ENCODE measurements at places on chromosomes 5 and 9. TPM values are rescaled to one million over a fixed set of nuclear protein-coding genes. Genes with fewer than 3 reads are reported as not detected.

TESK1 gene
- 31.7 TPM for total RNA-seq

CAST gene
- 303 TPM for total RNA-seq

ARL14EPL gene
- not detected for total RNA-seq

TMEM215 gene
- total RNA-seq, result not detected

CAVIN4 gene
- total RNA-seq, result 0.13 TPM

SNCAIP gene
- total RNA-seq, result not detected

CNTNAP3B gene
- not detected for total RNA-seq

ROPN1L gene
- total RNA-seq, result 5.3 TPM

MYOT gene
- not detected for total RNA-seq

GRCh38 chr5:163877865-163878264, 372.4 kb downstream of the MAT2B start:
- H3K4me3 ChIP-seq, result no peak overlapping the region
- DNase-seq, result no peak
- H3K27me3 ChIP-seq, result no peaks in the 10 kb centered on the region
- H3K27ac ChIP-seq, result no peak overlapping the region

DNA sequence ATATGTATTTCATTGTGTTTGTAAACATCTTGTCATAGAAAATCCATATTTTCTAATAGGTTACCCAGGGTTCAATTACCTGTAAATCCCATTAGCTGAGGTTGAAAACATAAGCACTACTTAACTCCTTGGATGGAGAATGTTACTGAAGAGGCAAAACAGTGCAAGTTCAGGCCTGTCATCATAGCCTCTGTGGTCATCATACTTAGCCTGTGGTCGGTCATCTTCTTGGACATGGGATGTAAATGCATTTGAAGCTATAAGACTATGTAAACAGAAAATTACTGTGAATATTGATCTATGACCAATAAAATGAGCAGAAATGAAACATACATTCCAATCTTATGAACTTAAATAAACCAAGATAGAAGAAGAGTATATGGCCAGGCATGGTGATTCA, 164.7 kb downstream of the CHSY3 start:
- no peaks in the 10 kb centered on the region for H3K36me3 ChIP-seq
- no peak overlapping the region for H3K4me3 ChIP-seq
- no peaks in the 10 kb centered on the region for H3K27me3 ChIP-seq
- H3K4me1 ChIP-seq, result peaks cover 3% of the 10 kb centered on the region

- peaks cover 21% of the 10 kb centered on the region for H3K4me1 ChIP-seq
- peaks cover 6% of the 10 kb centered on the region for H3K36me3 ChIP-seq
- H3K27me3 ChIP-seq, result no peaks in the 10 kb centered on the region
- H3K27ac ChIP-seq, result peak overlapping the region; percentile 75
- no peak overlapping the region for H3K4me3 ChIP-seq
- DNase-seq, result no peak
Observed at GRCh38 chr5:40746703-40747102, 9.1 kb downstream of the TTC33 start.

DNA sequence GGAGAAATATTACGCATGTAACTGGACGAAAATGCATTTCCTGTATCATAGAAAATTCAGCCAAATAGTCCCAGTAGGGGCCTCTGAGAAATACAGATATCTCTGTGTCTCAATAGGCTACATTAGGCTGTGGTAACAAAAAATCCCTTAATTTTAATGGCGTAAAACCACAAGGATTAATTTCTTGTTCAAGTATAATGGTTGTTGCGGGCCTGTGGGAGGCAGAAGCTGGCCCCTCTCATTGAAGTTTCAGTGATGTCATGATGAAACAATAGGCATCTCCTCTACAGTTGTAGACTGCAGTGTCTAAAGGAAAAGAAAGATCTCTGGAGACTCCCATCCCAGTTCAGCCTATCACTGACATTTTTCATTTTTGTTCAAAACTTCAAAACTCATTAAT, 1625.6 kb upstream of the C9orf72 start:
- H3K4me3 ChIP-seq, result no peak overlapping the region
- H3K4me1 ChIP-seq, result no peaks in the 10 kb centered on the region
- H3K27ac ChIP-seq, result no peak overlapping the region
- H3K27me3 ChIP-seq, result no peaks in the 10 kb centered on the region

GRCh38 chr5:151520294-151520693, 70.8 kb downstream of the FAT2 start:
- H3K36me3 ChIP-seq, result peaks cover 2% of the 10 kb centered on the region
- no peak overlapping the region for H3K4me3 ChIP-seq
- no peak overlapping the region for H3K27ac ChIP-seq
- no peak for DNase-seq
- H3K4me1 ChIP-seq, result peaks cover 7% of the 10 kb centered on the region

GRCh38 chr9:126320158-126320922, 6.3 kb upstream of the MVB12B start:
- peak overlapping the region; percentile 53 for H3K4me3 ChIP-seq
- DNase-seq, result no peak
- H3K36me3 ChIP-seq, result no peaks in the 10 kb centered on the region
- H3K4me1 ChIP-seq, result peaks cover 9% of the 10 kb centered on the region

- no peak overlapping the region for H3K4me3 ChIP-seq
- no peaks in the 10 kb centered on the region for H3K27me3 ChIP-seq
- no peak overlapping the region for H3K27ac ChIP-seq
- H3K4me1 ChIP-seq, result peaks cover 4% of the 10 kb centered on the region
Observed at GRCh38 chr5:111211341-111211740, 12.8 kb upstream of the CAMK4 start.

DNA sequence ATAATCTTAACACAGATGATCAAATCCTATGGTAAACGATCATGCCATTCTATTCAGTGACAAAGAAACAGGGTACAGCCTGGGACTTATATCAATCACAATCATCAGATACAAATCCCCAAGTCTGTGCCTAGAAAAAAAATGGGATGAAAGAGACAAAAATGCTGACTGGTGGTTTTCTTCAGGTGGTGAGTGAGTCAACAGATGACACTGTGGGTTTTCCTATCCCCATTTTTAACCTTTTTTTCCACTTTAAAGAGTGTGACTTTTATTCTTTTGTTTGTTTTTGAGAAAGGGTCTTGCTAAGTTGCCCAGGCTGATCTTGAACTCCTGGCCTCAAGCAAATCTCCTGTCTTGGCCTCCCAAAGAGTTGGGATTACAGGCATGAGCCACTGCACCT, 3.2 kb downstream of the CIZ1 start:
- DNase-seq, result no peak
- H3K27ac ChIP-seq, result no peak overlapping the region

- H3K27me3 ChIP-seq, result no peaks in the 10 kb centered on the region
- H3K4me3 ChIP-seq, result peak overlapping the region; percentile 92
- H3K36me3 ChIP-seq, result peaks cover 4% of the 10 kb centered on the region
- H3K27ac ChIP-seq, result peak overlapping the region; percentile 98
- no peak for DNase-seq
Observed at GRCh38 chr9:133370685-133371084, 5.2 kb downstream of the SURF4 start.

DNA sequence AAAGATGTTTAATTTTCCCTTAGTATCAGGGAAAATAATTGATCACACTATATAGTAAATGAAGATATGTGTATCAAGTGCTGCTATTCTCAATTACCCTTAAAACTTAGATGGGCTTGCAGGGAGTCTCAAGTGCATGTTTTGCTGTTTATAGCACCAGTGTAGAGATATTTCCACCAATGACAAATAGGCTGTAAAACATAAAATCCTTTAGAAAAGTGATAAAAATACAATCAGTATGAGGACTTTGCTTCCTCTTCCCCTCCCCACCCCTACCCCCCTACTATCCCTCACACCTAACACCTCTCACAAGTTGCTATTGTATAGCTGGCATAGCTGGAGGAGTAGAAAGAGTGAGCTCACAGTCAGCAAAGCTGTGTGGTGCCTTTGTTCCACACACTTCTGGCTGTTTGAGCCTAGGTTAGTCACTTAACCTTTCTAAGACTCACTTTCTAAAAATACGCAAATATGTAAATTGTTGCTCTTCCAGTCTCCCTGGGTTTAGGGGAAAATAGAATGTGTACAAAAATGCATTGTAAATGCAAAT, 93.1 kb downstream of the PDE4D start:
- H3K4me3 ChIP-seq, result no peak overlapping the region
- no peak for DNase-seq
- H3K4me1 ChIP-seq, result no peaks in the 10 kb centered on the region
- peaks cover 26% of the 10 kb centered on the region for H3K27me3 ChIP-seq
- no peak overlapping the region for H3K27ac ChIP-seq

- no peak overlapping the region for H3K4me3 ChIP-seq
- no peak for DNase-seq
- H3K27ac ChIP-seq, result no peak overlapping the region
- no peaks in the 10 kb centered on the region for H3K4me1 ChIP-seq
Observed at GRCh38 chr5:130109152-130109551, 204.9 kb downstream of the CHSY3 start.

- no peak for DNase-seq
- H3K27me3 ChIP-seq, result peaks cover 21% of the 10 kb centered on the region
- H3K4me3 ChIP-seq, result no peak overlapping the region
- no peaks in the 10 kb centered on the region for H3K36me3 ChIP-seq
- H3K27ac ChIP-seq, result no peak overlapping the region
Observed at GRCh38 chr9:109409773-109410397, 88.2 kb downstream of the PTPN3 start.

DNA sequence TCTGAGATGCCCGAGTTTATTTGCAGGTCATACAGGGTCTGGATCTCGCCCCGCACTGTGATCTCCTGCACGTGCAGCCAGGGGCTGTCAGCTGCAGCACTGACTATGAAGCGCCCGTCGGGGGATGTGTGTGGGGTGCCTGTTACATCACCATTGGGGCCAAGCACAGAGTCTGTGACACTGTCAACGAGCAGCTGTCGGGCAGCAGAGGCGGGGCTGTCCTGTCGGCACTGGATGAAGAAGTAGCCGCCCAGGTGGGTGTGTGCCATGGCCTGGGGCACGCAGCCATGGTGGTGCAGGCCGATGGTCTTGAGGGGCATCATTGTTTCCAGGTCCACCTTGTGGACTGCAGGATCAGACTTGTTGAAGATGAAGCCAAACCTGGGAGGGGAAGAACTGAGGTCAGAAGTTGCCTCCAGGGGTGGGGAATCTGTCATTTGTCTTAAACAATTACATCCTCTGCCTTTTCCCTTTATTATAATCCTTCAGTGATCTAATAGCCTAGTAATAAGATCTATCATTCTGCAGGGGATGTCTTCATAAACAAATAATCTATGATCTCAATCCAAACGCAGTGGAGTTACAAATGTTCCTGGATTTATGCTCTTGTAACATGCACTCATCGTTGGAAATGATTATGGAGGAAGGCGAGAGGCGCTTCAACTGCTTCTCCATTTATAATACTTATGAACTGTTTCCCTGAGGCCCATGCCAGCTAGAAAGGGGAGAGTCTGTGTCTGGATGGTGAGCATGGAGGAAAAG, 147.8 kb downstream of the HSPA4 start:
- DNase-seq, result no peak
- H3K27ac ChIP-seq, result no peak overlapping the region
- peaks cover 66% of the 10 kb centered on the region for H3K27me3 ChIP-seq
- peaks cover 4% of the 10 kb centered on the region for H3K4me1 ChIP-seq
- H3K4me3 ChIP-seq, result no peak overlapping the region

DNA sequence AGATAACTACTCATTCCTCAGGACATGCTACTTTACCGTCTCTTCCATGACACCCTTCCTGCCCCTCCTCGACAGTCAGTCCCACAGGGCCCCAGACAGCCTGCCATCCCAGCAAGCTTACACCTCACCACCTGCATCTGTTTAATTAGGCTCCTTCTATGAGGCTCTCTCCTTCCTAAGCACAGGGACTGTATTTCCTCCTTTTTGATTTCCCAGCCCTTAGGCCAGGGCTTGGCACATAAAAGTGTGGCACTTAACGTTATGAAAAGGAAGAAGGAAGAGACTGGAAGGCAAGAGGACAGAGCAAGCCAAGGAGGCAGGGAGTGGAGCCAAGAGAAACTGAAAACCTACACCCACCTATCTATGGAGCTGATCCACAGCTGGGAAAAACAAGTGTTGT, 146.8 kb downstream of the SIL1 start:
- peaks cover 4% of the 10 kb centered on the region for H3K36me3 ChIP-seq
- H3K27ac ChIP-seq, result no peak overlapping the region
- DNase-seq, result no peak

- no peak for DNase-seq
- peaks cover 29% of the 10 kb centered on the region for H3K27me3 ChIP-seq
- H3K4me3 ChIP-seq, result peak overlapping the region; percentile 79
Observed at GRCh38 chr5:10631316-10631996, 67.6 kb downstream of the ANKRD33B start.

All from T-helper 17 cell (primary cell).